Neural crest cell (in vitro differentiated cells): ENCODE measurements at places on chromosomes 4 and X. TPM values are rescaled to one million over a fixed set of nuclear protein-coding genes. Genes with fewer than 3 reads are reported as not detected.

DNA sequence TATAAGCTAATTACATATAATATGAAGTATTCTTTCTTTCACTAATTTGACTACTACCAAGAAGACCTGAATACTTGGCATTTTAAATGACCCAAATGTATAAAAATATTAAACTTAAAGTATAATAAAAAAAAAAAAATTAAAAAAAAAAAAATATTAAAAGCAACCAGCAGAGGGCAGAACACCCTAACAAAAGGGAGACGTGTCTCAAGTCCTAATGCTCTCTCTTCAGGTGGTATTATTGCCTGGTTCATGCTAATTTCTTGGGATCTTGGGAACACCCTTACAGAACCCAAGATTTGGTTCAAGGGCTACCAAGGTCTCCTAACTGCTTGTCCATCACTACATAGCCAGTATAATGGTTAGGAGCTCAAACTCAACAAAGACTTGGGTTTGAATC, 754.8 kb downstream of the RAB28 start:
- no peak for DNase-seq

DNA sequence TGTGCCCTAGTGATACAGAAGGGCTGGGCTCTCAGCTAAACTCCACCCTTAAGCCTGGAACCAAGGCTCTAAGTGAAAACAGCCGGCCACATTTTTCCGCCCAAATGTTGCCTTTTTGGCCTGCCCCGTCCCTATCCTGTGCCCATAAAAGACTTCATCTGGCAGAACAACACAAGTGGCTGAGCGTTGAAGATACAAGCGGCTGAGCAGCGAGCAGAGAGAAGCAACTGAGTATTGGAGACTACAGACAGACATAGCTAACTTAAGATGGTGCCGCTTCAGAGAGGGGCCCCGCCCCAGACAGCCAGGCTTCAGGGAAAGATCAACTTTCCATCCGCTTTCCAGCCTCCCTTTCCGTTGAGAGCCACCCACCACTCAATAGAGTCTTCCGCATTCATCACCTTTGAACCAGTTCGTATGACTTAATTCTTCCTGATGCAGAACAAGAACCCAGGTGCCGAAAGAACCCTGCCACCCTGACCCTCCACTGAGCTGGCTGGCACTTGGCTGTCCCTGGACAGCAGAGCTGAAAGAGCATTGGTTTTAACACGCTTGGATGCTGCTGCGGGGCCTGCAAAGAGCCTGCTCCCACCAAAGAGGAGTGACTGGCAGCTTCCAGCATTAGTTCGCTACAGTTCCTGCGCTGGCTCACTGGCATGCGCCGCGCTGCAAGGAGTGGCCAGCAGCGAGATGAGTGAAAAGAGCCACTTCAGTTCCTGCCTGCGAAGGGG, 853.2 kb upstream of the INTU start:
- no peak for DNase-seq

- no peak for DNase-seq
Observed at GRCh38 chrX:8272821-8273220, 101.8 kb upstream of the VCX2 start.

GRCh38 chrX:129750971-129751370, 12.2 kb downstream of the XPNPEP2 start:
- no peak for DNase-seq

DNA sequence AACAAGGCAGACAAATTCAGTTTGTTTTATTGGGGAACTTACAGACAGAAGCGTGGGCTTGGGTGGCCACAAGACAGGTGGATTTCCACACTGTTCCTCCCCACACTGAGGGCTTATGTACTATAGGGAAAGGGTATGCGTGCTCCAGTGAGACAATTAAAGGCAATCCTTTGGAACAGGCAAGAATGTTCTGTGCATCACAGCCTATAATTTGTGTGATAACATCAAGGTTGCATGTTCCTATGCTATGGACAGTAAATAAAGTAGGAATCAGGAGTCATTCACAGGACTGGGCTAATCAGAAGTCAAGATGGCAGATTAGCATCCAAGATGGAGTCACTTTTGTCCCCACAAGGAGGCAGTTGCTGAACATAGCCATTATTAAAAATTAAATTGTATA, 84.6 kb upstream of the TRIM2 start:
- no peak for DNase-seq

- no peak for DNase-seq
Observed at GRCh38 chr4:6957994-6958393, 48.4 kb downstream of the TBC1D14 start.

DNA sequence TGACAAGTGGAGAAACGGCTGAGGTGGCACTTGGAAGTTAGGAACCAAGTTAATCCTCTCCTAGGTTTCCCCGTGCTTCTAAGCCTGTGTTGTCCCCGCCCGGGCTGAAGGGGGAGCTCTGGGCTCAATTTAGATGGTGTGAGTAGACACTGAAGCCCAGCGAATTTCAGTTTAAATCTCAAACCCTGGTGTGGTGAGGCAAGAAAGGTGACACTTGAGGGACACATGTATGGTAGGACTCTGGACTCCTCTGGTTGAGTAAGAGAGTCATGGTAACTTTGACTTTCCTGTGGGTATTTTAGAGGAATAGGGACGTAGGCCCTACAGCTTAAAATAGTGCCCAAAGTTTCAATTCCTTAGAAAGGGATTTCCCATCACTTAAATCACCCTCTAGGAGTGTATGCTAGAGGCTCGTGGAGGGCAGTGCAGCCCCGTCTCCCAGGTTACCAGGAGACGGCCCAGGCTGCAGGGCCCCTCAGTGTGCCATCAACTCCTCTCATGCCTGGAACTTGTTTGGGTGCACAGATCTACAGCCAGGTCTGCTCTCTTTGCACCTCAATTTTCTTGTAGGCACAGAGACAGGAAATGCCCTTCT, 24.0 kb downstream of the HAND2 start:
- no peak for DNase-seq

DNA sequence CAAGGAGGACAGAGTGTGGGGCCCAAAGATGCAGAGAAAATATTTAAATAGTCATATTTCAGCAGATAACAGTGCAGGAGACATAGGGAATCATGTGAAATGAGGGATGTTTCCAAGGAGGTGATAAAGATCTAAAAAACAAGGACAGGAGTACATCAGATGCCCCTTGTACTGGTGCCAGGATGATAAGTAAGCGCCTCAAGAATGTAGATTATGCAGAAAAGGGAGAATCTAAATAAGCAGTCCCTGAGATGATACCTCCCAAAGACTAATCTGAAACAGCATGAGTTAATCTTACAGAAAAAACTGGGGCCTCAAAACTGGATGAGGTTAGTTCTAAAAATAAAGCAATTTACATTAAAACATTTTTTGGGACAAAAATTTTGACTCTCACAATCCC, 136.1 kb upstream of the WDFY3 start:
- DNase-seq = no peak

DNA sequence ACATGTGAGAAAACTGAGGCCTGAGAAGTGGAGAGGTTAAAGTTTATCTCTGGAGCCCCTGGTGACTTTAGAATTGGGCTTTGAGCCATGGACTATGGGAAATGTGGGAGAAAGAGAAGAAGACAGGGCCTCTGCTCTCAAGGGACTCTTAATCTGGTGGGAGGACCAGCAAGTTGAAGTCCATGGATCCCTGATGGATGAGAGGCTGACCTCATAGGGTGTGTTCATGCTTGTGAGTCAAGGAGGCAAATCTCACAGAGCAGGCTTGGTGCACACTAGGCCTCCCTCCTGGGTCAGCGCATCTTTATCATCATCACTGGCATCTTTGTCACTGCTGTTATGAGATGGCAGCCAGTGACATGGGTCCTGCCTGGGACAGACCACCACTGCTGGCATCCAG, 211.9 kb downstream of the AFAP1 start:
- no peak for DNase-seq

- no peak for DNase-seq
Observed at GRCh38 chrX:95291561-95291960, 1393.1 kb upstream of the DIAPH2 start.

SCML2 gene
- 13.6 and 14.2 TPM in 2 replicates for total RNA-seq

RTL3 gene
- not detected in 2 replicates for total RNA-seq

USP26 gene
- not detected in 2 replicates for total RNA-seq
